ENCODE measurements at places on chromosomes 1 and 21.

DNA sequence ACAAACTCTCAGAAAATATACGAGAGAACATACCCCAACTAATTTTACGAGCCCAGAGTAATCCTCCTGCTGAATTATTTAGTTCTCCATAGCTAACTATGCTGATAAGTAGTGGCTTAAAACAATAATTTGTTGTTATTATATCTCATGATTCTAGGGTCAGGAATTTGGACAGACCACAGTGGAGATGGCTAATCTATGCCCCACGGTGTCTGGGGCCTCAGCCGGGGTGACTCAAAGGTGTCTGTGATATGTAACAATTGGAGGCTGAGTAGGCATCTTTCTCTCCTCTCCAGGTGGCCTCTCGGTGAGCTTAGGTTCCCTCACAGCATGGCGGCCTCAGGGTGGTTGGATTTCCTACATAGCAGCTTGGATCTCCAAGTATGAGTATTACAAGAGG lies 35.4 kb upstream of the FOXO6 start:
- peak; percentile 85 for DNase-seq

DNA sequence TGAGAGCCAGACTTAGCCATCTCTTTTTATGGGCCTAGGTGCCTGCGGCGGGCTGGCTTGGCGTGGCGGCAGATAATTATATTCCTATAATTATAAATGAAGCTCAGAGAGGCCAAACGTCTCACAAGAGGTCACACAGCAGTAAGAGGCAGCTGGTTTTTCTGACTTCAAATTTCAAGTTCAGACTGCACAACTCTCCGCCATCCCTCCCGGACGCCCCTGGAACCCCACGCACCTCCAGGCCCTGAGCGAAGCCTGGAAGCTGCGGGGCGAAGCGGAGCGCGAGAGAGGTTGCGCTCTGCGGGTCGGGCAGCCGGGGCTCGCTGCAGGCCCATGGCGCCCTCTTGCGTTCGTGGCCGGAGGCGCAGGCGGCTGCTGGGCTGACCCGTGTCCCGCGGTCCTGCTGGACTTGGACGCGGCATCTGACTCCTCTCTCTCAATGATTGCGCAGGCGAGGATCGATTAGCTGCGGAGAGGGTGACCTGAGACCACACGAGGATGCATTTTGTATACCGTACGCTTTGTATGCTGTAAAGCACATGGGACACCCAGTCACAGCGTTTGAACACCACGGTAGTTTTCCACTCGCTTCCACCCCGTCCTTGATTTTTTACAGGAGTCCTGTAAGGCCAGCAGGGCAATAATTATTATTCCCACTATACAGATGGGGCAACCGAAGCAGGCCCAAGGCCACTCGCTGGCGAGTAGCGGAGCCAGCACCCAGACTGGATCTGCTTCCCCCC lies 272.7 kb downstream of the FOXD2 start:
- DNase-seq, result peak; percentile 41

DNA sequence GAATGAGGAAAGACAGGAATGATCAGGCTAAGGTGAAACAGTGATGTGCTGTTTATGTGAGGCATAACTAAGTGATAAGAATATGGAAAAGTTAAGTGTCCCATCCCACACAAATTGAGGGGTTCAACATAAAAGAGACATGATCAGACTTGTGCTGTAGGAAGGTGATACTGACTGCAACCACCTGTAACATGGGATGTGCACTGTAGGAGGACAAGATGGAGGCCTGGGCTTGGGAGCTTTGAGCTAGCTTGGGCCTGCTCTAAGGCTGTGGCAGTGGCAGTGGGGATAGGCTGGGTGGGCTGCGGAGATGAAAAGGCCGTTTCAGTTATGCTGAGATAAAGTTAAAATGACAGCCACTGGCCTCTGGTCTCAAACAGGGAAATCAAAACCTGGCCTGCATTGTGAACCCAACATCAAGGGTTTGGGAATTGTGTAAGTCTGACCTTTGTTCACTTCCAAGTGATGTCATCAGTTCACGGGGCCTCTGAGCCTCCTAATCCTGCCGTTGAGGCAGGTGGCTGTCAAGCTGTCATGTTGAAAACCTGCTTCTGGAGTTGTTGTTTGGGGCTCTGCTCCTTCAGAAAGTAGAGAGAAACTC lies 61.2 kb upstream of the TENT5C start:
- DNase-seq, result no peak

DNA sequence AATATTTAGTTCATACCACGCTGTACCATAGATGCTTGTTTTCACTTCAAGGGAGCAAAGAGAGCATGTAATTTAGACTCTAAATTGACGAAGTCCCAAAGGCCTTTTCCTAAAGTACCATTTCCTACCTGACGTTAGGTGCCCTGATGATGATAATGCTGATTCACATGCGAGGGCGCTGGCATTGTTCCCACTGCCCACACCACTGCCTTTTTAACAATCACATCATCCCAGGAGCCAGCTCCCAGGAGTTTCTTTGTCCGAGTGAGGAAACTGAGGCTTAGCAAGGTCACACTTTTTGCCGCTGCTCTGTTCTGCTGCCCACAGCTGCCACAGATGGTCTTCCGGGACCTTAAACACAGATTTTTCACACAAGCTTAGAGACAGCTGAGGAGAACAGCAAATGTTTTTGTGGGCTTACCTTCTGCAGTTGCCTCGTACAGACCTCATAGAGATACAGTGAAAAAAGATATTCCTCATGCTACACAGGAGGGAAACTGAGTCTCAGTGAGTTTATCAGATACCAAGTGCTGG lies 69.4 kb downstream of the EVA1C start:
- no peak for DNase-seq

DNA sequence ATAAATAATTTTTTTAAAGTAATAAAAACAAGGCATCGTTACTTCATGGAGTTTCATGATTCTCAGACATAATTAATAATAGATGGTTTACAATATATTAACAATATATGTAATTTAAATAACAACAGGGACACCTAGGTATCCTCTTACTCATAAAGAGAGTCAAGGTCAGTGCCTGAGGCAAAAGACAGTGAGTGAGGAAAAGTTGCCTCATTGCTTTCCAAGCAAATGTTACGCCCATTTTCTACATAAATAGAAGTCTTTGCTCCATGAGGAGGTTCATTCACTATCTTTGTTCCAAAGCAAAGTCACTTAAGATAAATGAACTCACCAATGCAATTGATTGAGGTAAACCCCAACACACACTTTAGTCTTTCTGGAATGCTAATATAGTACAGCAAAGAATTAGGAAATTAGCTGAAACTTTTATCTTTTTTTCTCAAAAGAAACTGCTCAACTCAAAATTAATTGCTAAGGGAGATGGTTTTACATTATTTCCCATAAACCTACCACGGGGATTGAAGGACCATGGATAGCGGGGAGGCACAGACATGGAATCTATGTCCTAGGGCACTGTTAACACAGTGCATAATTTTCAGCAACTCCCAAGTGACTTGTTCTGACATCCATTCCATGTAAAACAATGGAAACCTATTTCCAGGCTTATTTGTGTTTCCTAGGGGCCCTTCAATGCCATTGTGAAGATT lies 19.6 kb downstream of the BCL9 start:
- DNase-seq, result no peak

- no peak for DNase-seq
Measured at GRCh38 chr1:29677028-29678024, 441.0 kb downstream of the PTPRU start.
